ENCODE measurements at places on chromosomes 2 and 18. TPM values are rescaled to one million over a fixed set of nuclear protein-coding genes. Genes with fewer than 3 reads are reported as not detected.

DNA sequence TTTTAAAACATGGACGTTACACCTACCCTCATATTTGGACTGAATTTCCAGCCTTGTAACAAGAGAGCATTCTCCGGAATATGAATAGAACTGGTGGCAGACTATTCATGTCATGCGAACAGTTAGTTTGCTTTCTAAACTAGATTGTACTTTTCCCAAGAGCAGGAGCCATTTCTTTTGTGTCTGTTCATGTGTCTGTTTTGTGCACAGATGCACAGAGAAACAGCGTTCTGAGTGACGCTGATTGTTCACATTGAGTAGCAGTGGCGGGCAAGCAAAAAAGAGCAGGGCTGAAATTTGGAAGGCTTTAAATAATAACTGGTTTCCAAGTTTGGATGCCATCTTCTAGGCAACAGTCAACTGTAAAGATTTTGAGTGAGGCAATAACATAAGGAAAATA is 200.3 kb downstream of the NRXN1 start:
- no peaks in the 10 kb centered on the region for H3K27me3 ChIP-seq
- no peaks in the 10 kb centered on the region for H3K4me1 ChIP-seq
- H3K27ac ChIP-seq, result no peak overlapping the region
- H3K4me3 ChIP-seq, result no peak overlapping the region
- DNase-seq, result no peak

- H3K36me3 ChIP-seq, result no peaks in the 10 kb centered on the region
- DNase-seq, result peak; percentile 70
- H3K27me3 ChIP-seq, result no peaks in the 10 kb centered on the region
- H3K27ac ChIP-seq, result no peak overlapping the region
- no peaks in the 10 kb centered on the region for H3K4me1 ChIP-seq
Measured at GRCh38 chr2:20642055-20642971, 8.6 kb downstream of the HS1BP3 start.

- H3K4me3 ChIP-seq, result no peak overlapping the region
- no peak for DNase-seq
- H3K27ac ChIP-seq, result no peak overlapping the region
Measured at GRCh38 chr18:54961016-54961423, 1.8 kb upstream of the CCDC68 start.

- H3K36me3 ChIP-seq, result no peaks in the 10 kb centered on the region
- H3K27me3 ChIP-seq, result no peaks in the 10 kb centered on the region
- no peak for DNase-seq
- peaks cover 5% of the 10 kb centered on the region for H3K4me1 ChIP-seq
- H3K27ac ChIP-seq, result no peak overlapping the region
Measured at GRCh38 chr2:33528441-33528950, 52.0 kb downstream of the RASGRP3 start.

DNA sequence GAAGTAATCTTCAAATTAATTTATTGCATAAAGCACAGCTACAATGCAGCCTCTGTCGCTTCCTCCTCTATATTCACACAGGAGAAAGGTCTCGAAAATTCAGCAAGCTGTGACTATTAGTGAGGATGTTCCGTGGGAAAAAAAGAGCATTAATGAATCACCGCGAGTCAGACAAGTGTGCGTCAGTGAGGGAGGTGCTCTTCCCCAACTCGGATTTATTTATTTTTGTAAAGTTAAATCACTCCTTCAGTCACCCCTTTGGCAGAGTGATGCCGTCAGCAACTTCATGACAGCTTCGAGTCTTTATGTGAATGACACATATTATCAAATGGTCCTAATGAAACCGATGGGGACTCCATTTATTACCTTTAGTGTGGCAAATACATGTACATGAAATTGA is 648.9 kb upstream of the SALL3 start:
- no peaks in the 10 kb centered on the region for H3K36me3 ChIP-seq
- no peak overlapping the region for H3K27ac ChIP-seq
- H3K4me3 ChIP-seq, result no peak overlapping the region
- no peaks in the 10 kb centered on the region for H3K4me1 ChIP-seq

DNA sequence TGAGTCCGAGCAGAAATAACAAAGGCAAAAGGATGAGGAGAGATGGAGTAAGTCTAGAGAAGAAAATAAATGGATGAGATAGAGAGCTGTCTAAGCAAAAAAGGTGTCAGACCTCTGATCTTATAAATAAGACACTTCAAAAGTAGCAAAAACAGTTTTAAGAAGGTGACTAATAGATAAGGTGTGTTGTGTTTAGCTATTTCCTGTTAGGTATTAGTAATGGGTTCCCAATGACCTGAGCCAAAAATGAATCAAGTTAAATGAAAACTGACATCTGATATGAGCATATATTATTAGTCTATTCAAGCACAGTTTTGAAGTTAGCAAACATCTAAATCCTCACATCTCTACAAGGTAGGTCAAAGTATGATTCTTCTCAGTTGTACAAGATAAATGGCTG is 10.6 kb downstream of the SUPT7L start:
- H3K27me3 ChIP-seq, result no peaks in the 10 kb centered on the region
- peaks cover 33% of the 10 kb centered on the region for H3K4me1 ChIP-seq
- H3K36me3 ChIP-seq, result peaks cover 29% of the 10 kb centered on the region
- DNase-seq, result no peak
- no peak overlapping the region for H3K4me3 ChIP-seq
- peak overlapping the region; percentile 63 for H3K27ac ChIP-seq

TANC1 gene
- 0.35 TPM for total RNA-seq

CDKL4 gene
- not detected for total RNA-seq

COL4A3 gene
- total RNA-seq, result not detected

TMEM37 gene
- not detected for total RNA-seq

CTNNA2 gene
- not detected for total RNA-seq
